ENCODE measurements at places on chromosomes 7 and 10.

DNA sequence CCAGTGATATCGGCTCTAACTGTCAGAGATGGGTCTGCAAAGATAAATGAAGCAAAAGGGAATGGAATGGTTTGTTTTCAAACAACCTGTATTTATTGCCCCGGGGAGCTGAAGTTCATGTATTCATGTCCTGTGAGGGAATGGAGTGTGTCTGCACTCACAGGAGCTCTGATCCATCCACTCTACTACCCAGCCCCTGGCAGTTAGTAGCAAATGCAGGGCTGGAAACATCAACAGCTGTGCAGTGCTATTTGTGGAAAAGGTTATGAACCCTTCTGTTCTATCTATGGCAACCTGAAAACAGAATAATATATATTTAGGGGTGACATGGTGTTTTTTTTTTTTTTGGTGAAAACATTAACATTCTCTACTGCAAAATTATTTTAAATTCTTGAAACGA is 9.8 kb downstream of the AGR2 start:
- no peak for DNase-seq

DNA sequence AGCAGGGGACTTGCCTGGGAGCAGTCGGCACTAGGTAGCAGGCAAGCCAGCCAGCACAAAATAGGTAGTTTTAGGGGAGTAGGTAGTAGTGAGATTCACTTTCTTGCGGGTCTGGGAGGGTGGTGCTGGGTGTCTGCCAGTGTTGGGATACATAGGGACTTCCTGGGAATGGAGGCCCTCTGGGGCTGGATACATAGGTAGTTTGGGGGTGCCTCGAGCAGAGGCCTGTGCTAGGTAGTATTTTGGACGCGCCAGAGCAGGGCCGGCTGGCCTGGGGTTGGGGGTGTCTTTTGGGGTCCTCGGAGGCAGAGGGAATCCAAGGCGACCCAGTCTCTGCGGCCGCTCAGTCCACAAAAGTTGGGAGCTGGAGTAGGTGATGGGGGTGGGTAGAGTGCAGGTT is 2.0 kb upstream of the HOXA3 start:
- DNase-seq, result no peak

GRCh38 chr7:2452074-2452507 is 24.1 kb downstream of the GRIFIN start:
- DNase-seq, result no peak

DNA sequence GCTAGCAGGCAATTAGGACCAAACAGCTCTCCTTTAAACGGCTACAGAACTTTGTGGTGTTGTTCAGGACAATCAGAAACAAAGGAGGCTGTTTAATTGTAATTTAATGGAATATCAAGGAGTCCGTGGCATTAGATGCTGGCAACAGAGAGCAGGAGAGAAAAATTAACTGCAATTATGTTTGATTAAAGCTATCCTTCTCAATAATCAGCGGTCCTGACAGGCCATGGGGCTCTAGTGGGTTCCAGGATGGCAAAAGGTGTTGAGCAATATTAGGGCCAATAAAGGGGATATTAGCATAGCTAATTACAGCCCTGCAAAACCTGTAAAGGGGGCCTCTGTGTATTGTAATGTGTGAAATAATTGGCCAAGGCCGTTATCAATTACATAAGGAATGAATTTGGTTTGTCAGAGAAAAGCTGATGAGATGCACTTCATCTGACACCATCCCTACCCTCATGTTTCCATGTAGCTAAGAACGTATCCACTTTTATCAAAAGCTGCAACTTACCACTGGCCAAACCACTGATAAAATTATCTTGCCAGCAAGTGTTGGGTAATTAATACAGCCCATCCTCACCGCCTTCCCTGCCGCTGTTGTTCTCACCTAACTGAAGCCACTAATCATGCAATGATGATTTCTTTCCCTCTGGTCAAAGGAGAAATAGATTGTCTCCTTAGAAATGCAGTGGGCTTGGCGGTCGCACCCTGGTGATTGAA is 81.6 kb downstream of the EBF3 start:
- DNase-seq, result no peak

DNA sequence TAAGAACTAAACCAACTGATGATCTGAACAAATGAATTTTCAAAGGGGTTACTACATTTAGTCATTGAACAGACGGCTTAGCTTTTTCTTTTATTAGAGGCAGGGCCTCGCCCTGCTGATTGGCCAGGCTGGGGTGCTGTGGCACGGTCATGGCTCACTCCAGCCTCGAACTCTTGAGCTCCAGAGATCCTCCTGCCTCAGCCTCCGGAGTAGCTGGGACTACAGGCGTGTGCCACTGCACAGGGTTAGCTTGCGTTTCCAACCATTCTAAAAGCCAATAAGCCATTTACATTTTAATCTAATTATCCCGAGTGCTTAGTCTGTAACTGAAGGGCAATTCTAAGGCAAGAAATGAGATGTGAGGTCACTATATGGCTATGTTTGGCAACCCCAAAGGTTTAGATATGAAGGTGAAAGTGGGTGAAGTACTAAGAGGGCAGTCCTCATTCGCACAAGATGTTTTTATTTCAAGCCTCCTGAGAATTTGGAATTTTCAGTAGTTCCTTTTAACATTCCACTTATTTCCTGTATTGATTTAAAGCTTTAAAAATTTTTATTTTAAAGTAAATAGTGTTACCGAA is 1.6 kb upstream of the CDK13 start:
- no peak for DNase-seq

GRCh38 chr10:69505636-69506318 is 54.5 kb downstream of the TSPAN15 start:
- no peak for DNase-seq

DNA sequence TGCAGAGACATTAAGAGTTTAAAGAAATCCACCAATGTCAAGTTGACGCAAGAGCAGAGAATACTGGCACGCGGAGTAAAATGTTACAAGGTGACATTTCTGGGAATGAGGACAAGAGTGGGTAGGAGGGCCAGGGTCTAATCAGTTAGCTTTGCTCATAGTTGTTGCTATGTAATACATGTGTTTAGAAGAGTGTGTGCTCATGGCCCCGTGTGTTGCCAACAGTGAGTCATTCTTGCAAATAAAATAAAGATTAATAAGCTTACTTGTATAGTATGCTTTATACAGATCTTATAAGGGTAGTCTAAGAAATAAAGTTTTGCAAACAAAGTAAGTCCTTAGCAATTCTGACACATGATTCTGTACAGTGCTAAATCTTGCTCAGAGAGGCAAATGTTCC is 64.5 kb downstream of the DNMBP start:
- no peak for DNase-seq

DNA sequence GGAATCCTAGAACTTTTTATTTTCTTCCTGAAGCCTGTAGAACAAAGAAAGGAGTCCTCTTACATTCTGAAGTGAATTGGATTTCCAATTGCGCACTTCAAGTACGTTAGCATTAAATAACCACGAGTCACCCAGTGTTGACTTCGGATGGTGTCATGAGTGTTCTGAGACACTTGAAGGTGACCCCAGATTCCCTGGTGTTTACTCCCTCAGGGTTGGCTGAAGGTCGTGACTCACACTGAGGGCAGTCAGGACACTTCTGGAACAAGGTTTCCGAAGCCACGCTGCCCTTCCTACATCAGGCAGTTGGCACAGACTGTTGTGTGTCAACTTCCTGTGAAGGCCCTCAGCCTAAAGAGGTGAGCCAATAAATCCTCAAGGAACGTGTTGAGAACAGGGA is 186.6 kb upstream of the CELF2 start:
- DNase-seq, result no peak

- DNase-seq, result no peak
These were observed 423.0 kb downstream of the NEBL start for GRCh38 chr10:20474064-20474463.

All from stimulated activated CD4-positive, alpha-beta T cell treated with anti-CD3 and anti-CD28 coated beads, TNF-alpha, amount 100 ng/mL, for 1 hour (primary cell).